Lung (tissue), 17 donors: ENCODE measurements at places on chromosomes 2 and 18. TPM values are rescaled to one million over a fixed set of nuclear protein-coding genes. Genes with fewer than 3 reads are reported as not detected.

GRCh38 chr2:199861132-199861774, 10.3 kb upstream of the FTCDNL1 start:
- DNase-seq, result no peak
- no peak overlapping the region for H3K4me3 ChIP-seq
- H3K4me1 ChIP-seq, result no peaks in the 10 kb centered on the region
- H3K27me3 ChIP-seq, result no peaks in the 10 kb centered on the region
- H3K27ac ChIP-seq, result no peak overlapping the region

GPR75 gene
- 2.8 TPM for total RNA-seq

- no peak overlapping the region for H3K4me3 ChIP-seq
- no peak for DNase-seq
- H3K4me1 ChIP-seq, result peaks cover 21% of the 10 kb centered on the region
- no peaks in the 10 kb centered on the region for H3K36me3 ChIP-seq
- H3K27me3 ChIP-seq, result no peaks in the 10 kb centered on the region
These were observed 60.6 kb downstream of the SCG2 start for GRCh38 chr2:223541546-223541945.

GRCh38 chr18:45136381-45137086, 455.8 kb downstream of the SETBP1 start:
- no peak for DNase-seq
- H3K27me3 ChIP-seq, result no peaks in the 10 kb centered on the region
- H3K4me1 ChIP-seq, result no peaks in the 10 kb centered on the region

GRCh38 chr2:118496870-118497611, 350.4 kb downstream of the EN1 start:
- DNase-seq, result no peak
- H3K36me3 ChIP-seq, result no peaks in the 10 kb centered on the region
- H3K4me1 ChIP-seq, result no peaks in the 10 kb centered on the region
- H3K27ac ChIP-seq, result no peak overlapping the region

DNA sequence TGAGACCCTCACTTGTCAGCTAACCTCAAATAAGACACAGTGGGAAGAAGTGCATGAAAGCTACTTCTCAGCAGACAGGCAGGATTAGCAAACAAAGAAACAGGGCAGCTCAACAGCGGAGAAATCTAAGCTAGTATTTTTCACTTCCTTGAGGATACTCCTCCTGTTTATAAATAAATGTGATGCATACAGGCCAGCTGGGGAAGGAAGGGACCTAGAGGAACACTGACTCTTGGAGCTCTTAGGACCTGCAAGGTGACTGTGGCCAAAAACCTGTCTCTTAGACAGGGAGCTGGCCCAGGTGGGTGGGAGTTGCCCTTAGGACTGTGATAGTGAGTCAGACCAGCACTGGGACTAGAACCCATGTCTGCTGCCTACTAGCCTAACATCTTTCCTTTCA, 4.8 kb downstream of the REEP1 start:
- DNase-seq, result no peak
- no peak overlapping the region for H3K4me3 ChIP-seq
- H3K27me3 ChIP-seq, result peaks cover 27% of the 10 kb centered on the region
- no peaks in the 10 kb centered on the region for H3K36me3 ChIP-seq

SERPINB7 gene
- 0.17 TPM for total RNA-seq

DNA sequence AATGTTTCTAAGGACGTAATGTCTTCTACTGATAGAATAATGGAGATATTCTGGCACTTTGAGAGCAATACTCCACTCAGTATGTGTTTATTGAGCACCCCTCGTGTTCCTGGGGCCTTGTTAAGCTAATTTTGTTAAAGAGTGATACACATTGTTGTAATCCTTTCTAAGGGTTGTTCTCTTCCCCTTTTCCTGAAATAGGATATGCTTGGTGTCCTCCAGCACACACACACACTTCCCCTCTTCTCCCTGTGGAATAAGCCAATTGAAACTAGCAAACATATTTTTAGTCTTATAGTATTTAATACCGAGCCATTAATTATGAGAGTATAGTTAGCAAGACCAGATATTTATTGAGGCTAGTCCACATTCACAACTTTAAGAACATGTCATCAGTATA, 114.1 kb downstream of the CRIM1 start:
- no peak for DNase-seq
- no peak overlapping the region for H3K27ac ChIP-seq
- H3K27me3 ChIP-seq, result no peaks in the 10 kb centered on the region
- no peak overlapping the region for H3K4me3 ChIP-seq
- peaks cover 23% of the 10 kb centered on the region for H3K36me3 ChIP-seq

EVA1A gene
- 35.8 TPM for total RNA-seq

GRCh38 chr2:75133621-75134570, 65.4 kb downstream of the TACR1 start:
- no peaks in the 10 kb centered on the region for H3K27me3 ChIP-seq
- peaks cover 24% of the 10 kb centered on the region for H3K4me1 ChIP-seq
- H3K36me3 ChIP-seq, result no peaks in the 10 kb centered on the region
- DNase-seq, result no peak

- no peak for DNase-seq
- H3K4me1 ChIP-seq, result no peaks in the 10 kb centered on the region
These were observed 150.7 kb upstream of the SPRED2 start for GRCh38 chr2:65583061-65583460.

SLC30A3 gene
- 0.31 TPM for total RNA-seq

GPBAR1 gene
- total RNA-seq, result 0.60 TPM

FAM110C gene
- total RNA-seq, result 9.7 TPM

ABCB6 gene
- 40.4 TPM for total RNA-seq

GRCh38 chr2:241563031-241563507, 4.5 kb downstream of the BOK start:
- H3K27ac ChIP-seq, result peak overlapping the region; percentile 2
- no peaks in the 10 kb centered on the region for H3K4me1 ChIP-seq
- no peak for DNase-seq
- H3K27me3 ChIP-seq, result no peaks in the 10 kb centered on the region

DNA sequence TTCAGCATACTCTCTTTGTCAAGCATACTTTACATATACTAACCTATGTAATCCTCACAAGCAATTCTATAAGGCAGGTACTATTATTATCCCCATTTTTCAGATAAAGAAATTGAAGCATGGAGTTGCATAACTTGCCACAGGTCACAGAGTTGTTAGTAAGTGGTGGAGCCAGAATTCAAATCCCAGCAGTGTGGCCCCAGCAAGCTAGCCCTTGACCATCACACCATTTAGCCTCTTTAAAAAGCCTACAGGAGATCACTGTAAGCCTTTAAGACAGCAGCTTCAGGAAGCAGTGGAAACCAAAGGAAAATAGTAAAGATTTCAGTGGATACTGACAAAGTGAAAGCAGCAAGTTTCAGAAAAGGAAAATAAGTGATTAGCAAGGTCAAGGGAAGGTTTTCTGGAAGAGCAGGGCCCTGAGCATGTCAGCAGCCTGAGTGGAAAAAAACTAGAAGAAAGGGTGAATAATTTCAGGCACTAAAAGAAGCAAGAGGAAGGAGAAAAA, 11.7 kb downstream of the B4GALT6 start:
- no peak overlapping the region for H3K27ac ChIP-seq
- H3K4me3 ChIP-seq, result no peak overlapping the region
- H3K27me3 ChIP-seq, result no peaks in the 10 kb centered on the region

DNA sequence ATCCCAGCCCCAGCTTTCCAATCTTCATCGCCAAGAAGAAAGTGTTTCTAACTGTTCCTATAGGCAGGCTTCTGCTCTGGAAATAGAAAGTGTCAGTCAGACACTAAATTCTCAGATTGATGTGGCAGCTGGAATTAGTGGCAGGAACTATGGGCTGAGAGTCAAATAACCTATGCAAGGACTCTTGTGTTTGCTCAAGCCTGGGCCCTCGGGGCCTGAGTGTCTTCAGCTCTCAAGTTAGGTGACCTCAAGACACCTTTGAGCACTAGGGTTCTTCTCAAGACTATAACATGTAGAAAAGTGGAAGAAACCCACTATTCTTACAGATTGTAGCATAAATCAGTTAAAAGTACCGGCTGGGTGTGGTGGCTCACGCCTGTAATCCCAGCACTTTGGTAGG, 694.5 kb downstream of the RNF144A start:
- no peak for DNase-seq
- H3K27me3 ChIP-seq, result no peaks in the 10 kb centered on the region
- no peak overlapping the region for H3K27ac ChIP-seq

- H3K27ac ChIP-seq, result no peak overlapping the region
- peaks cover 4% of the 10 kb centered on the region for H3K4me1 ChIP-seq
- H3K4me3 ChIP-seq, result no peak overlapping the region
- peaks cover 21% of the 10 kb centered on the region for H3K36me3 ChIP-seq
These were observed 6.1 kb downstream of the ADCY3 start for GRCh38 chr2:24913911-24914310.

DNA sequence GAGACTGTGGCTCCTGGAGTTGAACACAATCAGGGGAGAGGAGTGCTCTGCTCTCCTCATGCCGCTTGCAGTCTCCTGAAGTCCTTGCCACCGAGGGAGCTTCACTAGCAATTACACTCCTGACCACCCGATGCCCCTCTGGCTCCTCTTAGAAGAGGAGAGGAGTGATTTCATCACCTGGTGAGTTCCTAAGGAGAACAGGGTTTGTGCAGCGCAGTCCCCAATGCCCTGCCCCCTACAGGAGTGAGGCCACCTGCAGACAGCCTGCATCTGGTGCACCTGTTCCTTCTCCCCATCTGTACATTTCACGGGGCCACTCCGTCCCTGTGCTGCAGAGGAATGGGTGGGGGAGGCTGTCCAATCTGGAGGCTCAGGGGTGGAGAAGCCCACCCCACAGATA, 267.2 kb downstream of the HRH4 start:
- no peak overlapping the region for H3K27ac ChIP-seq
- peaks cover 15% of the 10 kb centered on the region for H3K4me1 ChIP-seq
- H3K4me3 ChIP-seq, result no peak overlapping the region
- no peaks in the 10 kb centered on the region for H3K27me3 ChIP-seq
- no peak for DNase-seq

DNA sequence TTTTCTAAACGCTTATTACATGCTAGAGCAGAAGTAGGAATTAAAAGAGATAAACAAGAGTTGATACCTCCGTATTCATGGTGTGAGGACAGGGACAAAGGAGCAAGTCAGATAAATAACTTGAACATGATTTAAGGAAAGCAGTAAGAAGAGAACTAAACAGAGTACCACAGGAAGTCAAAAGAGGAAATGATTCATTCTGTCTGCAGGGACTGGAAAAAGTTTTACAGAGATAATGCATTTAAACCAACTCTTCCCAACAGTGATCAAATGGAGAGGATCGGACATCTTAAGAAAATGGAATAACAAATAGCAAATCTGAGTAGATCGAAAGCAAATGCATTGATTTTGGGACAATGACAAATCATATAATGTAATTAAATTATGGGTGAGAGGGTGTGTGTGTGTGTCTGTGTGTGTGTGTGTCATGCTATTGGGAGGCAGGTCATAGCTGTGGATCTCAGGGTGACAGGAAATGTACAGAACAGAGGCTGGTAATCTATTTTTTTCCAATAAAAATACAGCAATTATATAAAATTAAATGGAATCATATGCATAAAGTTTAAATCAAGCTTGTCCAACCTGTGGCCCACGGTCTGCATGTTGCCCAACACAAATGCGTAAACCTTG, 113.4 kb downstream of the MC4R start:
- H3K4me1 ChIP-seq, result no peaks in the 10 kb centered on the region
- H3K36me3 ChIP-seq, result no peaks in the 10 kb centered on the region
- H3K27me3 ChIP-seq, result no peaks in the 10 kb centered on the region
- no peak overlapping the region for H3K27ac ChIP-seq
- DNase-seq, result no peak

GRCh38 chr2:186281726-186282125, 204.3 kb upstream of the ZC3H15 start:
- no peak overlapping the region for H3K27ac ChIP-seq
- no peaks in the 10 kb centered on the region for H3K4me1 ChIP-seq
- no peaks in the 10 kb centered on the region for H3K36me3 ChIP-seq
- no peak for DNase-seq

GRCh38 chr2:234971496-234971895, 19.7 kb downstream of the SH3BP4 start:
- no peak overlapping the region for H3K4me3 ChIP-seq
- peaks cover 6% of the 10 kb centered on the region for H3K4me1 ChIP-seq
- H3K36me3 ChIP-seq, result no peaks in the 10 kb centered on the region
- H3K27ac ChIP-seq, result no peak overlapping the region
- no peak for DNase-seq
- H3K27me3 ChIP-seq, result no peaks in the 10 kb centered on the region

DNA sequence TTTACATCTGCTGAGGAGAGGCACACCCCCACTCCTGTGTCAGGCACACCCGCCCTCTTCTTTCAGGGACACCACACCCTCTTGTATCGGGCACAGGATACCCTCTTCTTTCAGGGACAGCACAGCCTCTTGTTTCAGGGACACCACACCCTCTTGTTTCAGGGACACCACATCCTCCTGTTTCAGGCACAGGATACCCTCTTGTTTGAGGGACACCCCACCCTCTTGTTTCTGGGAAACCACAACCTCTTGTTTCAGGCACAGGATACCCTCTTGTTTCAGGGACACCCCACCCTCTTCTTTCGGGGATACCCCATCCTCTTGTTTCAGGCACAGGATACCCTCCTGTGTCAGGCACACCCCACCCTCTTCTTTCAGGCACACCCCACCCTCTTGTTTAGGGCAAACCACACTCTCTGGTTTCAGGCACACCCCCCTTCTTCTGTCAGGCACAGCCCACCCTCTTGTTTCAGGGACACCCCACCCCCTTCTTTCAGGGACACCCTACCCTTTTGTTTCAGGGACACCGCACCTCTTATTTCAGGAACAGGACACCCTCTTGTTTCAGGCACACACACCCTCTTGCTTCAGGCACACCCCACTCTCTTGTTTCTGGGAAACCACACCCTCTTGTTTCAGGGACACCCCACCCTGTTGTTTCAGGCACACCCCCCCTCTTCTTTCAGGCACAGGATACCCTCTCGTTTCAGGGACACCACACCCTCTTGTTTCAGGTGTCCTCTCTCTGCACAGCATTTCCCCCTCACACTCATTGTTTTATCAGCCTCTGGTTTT, 96.2 kb downstream of the TPO start:
- peaks cover 4% of the 10 kb centered on the region for H3K4me1 ChIP-seq
- DNase-seq, result no peak
- no peak overlapping the region for H3K4me3 ChIP-seq
- no peaks in the 10 kb centered on the region for H3K27me3 ChIP-seq
- H3K36me3 ChIP-seq, result no peaks in the 10 kb centered on the region

ST6GAL2 gene
- total RNA-seq, result 4.0 TPM

- H3K27ac ChIP-seq, result no peak overlapping the region
- no peak for DNase-seq
- no peaks in the 10 kb centered on the region for H3K36me3 ChIP-seq
- no peak overlapping the region for H3K4me3 ChIP-seq
- H3K4me1 ChIP-seq, result no peaks in the 10 kb centered on the region
These were observed 117.3 kb upstream of the VWC2L start for GRCh38 chr2:214293593-214293992.
